Articular chondrocyte of knee joint (primary cell): ENCODE measurements at places on chromosomes 4 and X. TPM values are rescaled to one million over a fixed set of nuclear protein-coding genes. Genes with fewer than 3 reads are reported as not detected.

DGAT2L6 gene
- total RNA-seq, result not detected in 2 replicates

DDIT4L gene
- 8.1 and 17.7 TPM in 2 replicates for total RNA-seq

RNF150 gene
- total RNA-seq, result 0.13 and 0.22 TPM in 2 replicates

GPR50 gene
- not detected in 2 replicates for total RNA-seq

GLRA2 gene
- total RNA-seq, result not detected in 2 replicates

DCAF8L2 gene
- not detected in 2 replicates for total RNA-seq

ALB gene
- total RNA-seq, result not detected in 2 replicates

NSUN7 gene
- total RNA-seq, result 0.11 TPM in 1 of 2 replicates, not detected in the other
